Activated CD8-positive, alpha-beta memory T cell treated with anti-CD3 and anti-CD28 coated beads, Interleukin-2, amount 50 U/mL, for 48 hours (primary cell): ENCODE measurements at places on chromosomes 4 and X.

DNA sequence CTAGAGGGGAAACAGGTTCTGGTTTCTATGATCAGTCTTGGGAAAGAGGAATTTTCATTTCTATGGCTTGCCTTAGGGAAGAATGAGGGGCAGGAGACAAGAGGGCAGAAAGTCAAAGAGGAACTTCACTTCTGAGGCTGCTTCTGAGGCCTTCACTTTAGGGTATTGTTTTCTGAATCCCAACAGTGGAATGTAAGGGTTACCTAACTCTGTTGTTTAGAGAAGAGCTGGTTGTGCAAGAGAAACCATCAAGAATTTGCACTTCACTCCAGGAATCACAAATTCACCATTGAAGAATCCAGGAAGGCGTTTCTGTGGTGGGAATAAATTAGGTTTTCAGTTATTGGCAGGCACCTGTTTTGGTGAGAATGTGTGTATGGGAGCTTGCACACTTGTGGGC lies 126.7 kb upstream of the AMOT start:
- DNase-seq, result no peak

GRCh38 chr4:113921089-113921794 lies 58.2 kb downstream of the ARSJ start:
- DNase-seq, result no peak

DNA sequence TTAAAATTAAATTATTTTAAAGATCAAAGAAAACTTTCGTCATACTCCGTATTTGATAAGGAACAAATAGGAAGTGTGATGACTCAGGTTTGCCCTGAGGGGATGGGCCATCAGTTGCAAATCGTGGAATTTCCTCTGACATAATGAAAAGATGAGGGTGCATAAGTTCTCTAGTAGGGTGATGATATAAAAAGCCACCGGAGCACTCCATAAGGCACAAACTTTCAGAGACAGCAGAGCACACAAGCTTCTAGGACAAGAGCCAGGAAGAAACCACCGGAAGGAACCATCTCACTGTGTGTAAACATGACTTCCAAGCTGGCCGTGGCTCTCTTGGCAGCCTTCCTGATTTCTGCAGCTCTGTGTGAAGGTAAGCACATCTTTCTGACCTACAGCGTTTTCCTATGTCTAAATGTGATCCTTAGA lies at the start of gene CXCL8:
CXCL8 (plus strand) TSS at position 217 of the 426 bp plus-strand sequence; CDS start at position 307, 90 bp downstream.
- DNase-seq, result no peak

GRCh38 chr4:81062001-81062400 lies 31.5 kb downstream of the BMP3 start:
- DNase-seq, result no peak

GRCh38 chr4:167831855-167832254 lies 260.5 kb upstream of the ANXA10 start:
- no peak for DNase-seq

GRCh38 chrX:13808293-13808692 lies 8.6 kb downstream of the GPM6B start:
- no peak for DNase-seq

- DNase-seq, result no peak
Measured at GRCh38 chr4:146179784-146180370, 4.4 kb downstream of the LSM6 start.

- DNase-seq, result no peak
Measured at GRCh38 chr4:160319221-160319867, 1216.5 kb downstream of the RAPGEF2 start.

DNA sequence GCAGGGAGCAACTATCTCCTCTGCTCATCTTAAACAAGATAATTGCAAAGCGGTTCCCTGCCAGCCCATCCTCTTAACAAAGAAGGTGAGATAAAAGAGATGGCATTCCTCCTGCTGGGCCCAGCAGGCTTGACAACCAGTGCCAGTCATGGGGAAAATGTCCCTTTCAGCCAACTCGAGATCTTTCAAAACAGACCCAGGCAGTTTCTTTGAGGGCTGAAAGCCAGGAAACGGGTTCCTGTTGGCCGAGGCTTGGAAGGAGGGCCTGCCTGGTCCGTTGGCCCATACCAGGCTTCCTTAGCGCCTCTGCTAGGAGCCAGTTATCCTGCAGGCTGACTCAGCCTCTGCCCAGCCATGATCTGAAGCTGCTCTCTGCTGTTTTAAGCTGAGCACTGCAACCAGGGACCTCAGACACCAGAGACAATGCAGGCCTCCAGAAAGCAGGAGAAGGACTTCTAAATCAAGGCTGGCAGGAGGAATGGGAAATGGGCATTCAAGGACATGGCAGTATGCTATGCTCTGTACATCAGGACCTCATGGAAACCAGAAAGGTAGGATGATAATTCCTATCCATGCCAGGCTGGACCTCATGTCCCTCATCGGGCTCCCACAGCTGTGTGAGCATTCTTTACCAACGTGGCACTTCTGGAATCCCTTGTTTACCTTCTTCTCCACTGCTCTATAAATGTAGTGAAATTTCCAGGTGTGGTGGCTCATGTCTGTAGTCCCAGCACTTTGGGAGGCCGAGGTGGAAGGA lies 42.4 kb upstream of the SLC2A9 start:
- no peak for DNase-seq

GRCh38 chr4:78618436-78618835 lies 66.9 kb downstream of the ANXA3 start:
- DNase-seq, result no peak

- no peak for DNase-seq
Measured at GRCh38 chr4:183637461-183637860, 21.5 kb downstream of the RWDD4 start.

DNA sequence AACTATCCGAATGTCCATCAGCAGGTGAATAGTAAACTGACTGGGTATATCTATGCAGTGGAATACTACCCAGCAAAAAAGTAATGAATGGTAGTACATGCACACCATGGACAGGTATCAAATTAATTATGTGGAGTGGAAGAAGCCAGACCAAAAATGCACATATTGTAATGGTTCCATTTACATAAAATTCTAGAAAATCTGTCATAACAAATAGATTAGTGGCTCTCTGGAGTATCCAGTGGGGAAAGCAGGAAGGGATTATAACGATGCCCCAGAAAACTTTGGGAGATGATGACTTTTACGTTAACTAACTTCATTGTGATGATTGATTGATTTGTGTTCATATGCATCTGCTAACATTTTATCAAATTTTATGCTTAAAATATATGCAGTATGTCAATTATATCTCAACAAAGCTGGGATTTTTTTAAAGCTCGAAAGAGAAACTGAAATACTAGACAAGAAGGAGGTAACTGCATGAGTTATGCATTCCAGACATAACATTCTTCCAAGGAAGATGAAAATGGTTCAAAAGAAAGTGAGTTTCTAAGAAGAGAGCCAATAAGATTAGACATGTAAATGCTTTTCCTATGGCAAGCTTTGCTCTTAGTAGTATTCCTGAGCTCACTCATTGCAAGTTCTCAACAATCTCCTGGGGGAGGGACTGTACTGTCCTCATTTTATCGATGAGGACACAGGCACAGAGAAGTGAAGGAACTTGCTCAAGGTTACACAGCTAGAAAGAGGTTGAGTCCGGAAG lies 58.6 kb upstream of the MSX1 start:
- DNase-seq, result no peak
